ENCODE measurements at places on chromosomes 11 and 22.

GRCh38 chr11:91794146-91794545, 430.5 kb upstream of the FAT3 start:
- no peak for DNase-seq

GRCh38 chr11:86161837-86162236, 82.7 kb upstream of the EED start:
- no peak for DNase-seq

DNA sequence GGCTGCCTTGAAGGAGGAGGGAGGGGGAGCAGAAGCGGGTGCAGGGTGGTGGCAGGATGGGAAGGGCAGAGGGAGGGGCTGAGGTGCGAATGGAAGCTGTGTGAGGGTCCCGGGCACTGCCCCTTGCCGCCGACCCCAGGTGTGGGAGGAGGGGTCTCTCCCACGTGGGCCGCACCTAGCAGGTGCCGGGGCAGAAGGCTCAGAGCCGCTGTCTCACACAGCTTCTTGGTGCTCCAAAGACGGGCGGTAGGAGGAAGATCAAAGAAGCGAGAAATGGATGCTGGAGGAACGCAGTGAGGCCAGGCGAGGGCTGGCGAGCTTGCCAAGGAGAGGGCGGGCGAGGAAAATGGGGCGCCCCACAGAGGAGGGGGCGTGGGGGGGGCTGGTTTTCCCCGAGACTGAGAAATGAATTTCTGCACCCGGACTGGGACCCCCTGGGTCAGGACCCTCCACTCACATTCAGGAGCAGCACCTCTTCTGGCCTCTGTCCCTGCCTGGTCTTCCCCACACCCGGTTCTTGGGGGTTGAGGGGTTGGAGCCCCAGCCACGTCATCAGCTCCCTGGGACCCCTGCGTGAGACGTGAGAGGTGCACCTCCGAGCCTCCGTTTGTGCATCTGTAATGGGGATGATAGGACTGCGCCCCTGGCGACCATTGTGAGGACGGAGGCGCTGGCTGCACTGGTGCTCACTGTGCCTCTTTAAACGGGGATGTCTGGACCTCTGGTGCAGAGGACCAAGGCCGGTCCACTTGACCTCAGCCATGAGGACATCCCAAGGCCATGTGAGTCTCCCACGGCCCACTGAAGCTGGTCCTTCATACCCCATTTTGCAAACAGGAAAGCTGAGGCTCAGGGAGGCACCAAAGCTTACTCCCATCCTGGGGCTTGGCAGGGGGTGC, 16.8 kb downstream of the LSP1 start:
- DNase-seq: no peak

DNA sequence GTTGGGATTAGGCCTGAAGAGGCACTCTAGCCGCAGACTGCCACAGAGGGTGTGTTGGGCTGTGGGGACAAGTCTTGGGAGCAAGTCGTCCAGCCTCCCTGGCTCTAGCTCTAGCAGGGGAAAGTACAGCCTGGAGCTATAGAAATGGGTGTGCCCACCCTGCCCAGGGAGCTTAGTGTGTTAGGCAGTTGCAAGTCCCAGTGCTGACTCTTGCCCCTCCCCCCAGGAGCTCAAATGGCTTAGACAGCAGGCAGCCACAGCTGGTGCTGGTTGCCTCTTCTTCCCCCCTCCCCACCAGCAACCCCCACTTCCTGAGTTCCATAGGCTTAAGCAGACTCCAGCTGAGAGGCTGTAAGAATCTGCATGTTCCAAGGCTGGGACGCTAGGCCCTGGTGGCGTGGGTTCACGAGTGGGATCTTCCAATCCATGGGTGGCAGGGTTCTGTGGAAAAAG, 61.2 kb downstream of the GUCY1A2 start:
- DNase-seq: no peak

DNA sequence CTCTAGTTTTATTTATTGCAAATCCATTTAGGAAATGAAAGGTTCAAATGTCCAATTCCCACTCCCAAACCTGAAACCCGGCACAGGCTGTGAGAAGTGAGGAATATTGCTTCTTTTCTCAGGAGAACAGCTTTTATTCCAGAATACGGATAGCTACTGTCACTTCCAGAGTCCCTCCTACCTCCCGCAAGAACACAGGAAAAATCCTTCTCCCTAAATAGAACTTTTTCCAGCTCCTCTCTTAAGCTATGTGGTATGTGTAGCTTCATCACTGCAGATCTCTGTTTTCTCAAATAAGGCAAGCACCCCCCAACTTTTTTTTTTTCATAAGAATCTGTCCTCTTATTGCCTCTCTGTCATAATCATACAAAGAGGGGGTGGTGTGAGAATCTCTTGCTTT, 126.8 kb downstream of the LARGE1 start:
- DNase-seq: no peak
